ENCODE measurements at places on chromosomes 6 and 20.
A peak's percentile ranks its signal among the peaks of the same experiment; 100 is the strongest.

- no peak for DNase-seq
Measured at GRCh38 chr20:59102841-59103299, 60.3 kb upstream of the PRELID3B start.

- DNase-seq = no peak
Measured at GRCh38 chr6:6640926-6641325, 52.4 kb downstream of the LY86 start.

DNA sequence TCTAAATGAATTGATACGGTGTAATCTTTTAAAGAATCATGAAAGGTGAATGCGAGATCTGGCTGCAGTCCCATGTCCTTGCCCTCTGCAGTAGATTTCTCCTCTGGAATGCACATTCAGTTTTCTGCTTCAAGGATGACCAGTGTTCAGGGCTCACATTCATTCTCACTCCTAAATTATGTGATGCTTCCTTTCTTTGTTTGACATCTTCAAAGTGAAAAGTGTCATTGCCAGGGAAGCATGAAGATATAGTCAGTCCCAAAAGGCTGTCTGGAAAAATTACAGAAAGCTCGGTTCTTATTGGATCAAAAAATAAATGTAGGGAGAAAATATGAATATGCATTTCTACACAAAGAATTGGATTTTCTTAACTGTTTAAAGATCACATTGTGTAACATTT lies 395.6 kb downstream of the NKAIN2 start:
- no peak for DNase-seq

- peak; percentile 88 for DNase-seq
Measured at GRCh38 chr20:9068841-9069663, at the start of gene PLCB4. Gene PLCB4 (plus strand): TSS chr20:9069087. CDS start chr20:9307815, 238,728 bp downstream.

DNA sequence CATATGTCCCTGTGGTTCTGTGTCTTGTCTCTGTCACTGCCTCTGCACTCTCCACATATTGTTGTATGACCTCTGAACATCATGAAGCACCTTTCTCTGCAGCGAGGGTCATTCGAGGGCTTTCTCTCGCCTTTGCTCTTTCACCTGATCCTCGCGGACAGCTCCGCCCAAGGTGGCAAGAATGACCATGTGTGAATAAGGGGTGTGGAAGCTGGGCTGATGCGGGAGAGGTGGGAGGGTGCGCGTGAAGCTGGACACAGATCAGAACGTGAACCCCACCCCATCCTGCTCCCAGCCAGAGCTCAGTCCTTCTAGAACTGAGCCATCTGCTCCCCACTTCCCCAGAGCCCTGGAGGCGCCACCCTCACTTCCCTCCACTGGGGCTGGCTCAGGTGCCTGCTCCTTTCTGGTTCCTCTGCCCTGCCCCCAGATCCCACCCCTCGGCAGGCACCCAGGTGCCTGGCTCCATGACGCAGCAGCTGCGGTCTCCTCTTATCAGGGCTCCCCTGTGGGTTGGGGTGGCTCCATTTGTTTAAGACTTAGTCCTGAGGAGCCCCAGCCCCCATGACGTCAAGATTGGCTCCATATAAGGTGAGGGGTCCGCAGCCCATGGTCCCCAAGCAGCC lies at the start of gene MUCL3:
TSS of gene MUCL3 (plus strand) at position 613 of the 626 bp plus-strand sequence. CDS start 27 bp downstream, outside the sequence.
- DNase-seq = peak; percentile 26

DNA sequence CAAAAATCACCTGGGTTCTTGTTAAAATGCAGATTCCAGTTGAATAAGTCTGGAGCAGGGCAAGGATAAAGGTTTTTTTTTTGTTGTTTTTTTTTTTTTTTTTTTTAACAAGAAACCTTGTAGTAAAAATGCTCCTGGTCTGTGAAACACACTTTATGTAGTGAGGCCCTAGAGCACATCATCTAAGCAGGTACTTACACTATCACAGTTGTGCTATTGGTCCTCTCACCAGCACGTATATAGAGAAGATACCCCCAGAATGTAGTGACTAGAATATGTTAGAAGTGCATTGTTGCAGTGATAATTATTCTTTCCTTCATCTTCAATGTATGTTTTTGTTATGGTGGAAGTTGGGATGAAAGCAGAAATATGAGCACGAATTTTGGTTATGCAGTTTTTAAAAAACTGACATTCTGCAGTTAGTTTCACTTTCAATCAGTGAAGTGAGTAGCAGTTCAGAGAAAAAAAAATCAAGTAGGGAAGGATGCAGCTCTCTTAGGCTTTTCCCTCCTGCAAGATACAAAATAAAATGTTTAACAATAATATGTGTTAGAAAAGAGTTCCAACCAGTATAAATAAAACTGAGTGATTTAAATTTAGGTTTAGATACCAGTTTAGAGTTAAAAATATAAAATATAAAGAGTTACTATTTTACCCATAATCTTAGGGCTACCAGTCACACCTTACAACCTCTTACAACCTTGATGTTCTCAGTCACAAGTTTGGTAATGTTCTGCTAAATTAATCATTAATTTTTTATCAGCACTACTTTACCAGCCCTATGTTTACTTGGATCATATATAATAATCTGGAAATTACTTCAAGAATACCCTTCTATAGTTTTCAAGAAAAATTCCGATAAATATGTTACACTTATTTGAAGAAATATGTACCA lies 9.2 kb upstream of the DEFB113 start:
- DNase-seq = no peak

- DNase-seq = no peak
Measured at GRCh38 chr6:18600255-18600654, 213.1 kb downstream of the RNF144B start.

DNA sequence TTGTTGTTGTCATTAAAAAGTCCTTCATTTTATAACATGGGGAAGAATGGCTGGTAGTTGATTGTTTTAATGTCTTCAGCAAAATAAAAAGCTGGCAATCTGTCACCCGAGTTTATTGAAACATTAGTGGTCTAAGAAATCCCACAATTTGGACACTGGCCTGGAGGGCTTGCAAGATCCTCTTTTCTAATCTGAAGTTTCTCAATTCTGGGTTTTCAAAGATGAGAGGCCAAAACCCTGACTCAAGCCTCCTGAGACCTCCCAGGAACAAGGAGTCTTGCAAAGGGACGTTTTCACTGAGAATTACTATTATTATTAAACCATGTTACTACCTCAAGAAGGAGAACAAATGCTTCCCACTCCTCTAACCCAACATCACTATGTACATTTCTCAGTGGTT lies 19.5 kb downstream of the MAP1LC3A start:
- no peak for DNase-seq

- no peak for DNase-seq
Measured at GRCh38 chr20:19644085-19644484, 114.0 kb upstream of the RIN2 start.

DNA sequence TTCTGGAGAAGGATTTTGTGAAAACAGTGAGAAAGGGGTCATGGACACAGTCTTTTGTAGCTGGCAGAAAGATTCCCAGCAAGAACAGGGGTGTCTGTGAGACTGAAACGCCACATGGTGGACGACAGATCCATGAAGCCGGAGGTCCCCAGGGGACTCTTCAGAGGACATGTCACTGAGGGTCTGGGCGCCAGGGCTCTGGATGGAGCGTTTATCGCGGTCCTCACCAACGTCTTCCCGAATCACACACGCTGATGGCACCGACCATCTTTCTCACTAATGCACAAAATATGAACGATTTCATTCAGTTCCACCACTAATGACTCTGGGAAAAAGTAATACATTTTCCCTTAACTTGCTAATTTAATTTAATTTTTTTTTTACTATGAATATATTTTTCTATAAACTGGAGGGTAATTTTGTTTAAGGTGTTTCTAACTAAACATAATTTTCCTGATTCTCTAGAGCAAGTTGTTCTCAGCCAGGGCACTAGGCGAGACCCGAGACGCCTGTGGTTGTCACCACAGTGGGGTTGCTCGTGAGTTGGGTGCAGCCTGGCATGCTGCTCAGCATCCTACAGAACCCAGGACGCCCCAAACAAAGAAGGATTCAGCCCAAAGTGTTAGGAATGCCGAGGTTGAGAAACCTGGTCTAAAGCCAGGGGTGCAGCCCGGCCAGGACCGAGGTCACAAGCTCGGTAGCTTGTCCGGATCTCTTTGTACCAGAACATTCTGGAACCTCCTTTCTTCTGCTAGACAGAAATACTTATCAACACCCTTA lies 306.2 kb downstream of the TAF4 start:
- no peak for DNase-seq

GRCh38 chr20:56155625-56156024 lies 92.9 kb upstream of the MC3R start:
- no peak for DNase-seq

GRCh38 chr6:30599625-30600324 lies 17.3 kb downstream of the PPP1R10 start:
- DNase-seq = no peak

DNA sequence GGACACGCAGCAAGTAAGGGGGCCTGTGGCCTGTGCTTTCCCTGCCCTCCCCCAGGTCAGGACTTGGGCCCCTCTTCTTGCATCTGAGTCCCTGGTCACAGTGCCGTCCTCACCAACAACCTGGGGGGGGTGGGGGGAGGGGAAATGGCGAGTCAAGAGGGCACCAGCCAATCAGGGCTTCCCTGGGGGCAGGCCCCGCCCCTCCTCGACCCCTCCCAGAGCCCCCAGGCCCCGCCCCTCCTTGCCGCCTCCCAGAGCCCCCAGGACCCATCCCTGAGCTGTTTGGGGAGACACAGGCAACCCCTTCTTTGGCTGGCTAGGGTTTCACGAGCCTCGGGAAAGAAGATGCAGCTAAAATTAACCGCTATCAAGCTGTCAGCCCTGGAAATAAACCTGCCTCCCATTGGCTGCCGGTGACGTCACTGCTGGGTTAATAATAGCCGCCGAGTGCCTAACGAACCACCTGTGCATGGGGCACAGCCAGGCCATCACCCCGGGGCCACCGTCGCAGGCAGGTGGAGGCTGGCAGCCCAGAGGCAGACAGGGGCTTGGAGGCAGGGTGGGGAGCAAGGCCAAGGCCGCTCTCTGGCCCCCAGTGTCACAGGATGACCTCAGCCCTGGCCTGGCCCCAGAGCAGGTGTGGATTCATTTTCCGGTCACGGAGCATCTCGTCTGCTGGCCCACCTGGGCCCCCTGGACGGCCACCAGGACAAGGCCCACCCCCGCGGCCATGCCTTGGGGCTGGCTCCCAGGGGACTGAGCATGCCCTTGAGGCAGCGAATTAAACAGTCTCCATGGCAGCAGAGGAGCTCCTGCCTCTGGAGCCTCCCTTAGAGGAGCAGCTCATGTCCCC lies 3.2 kb upstream of the EEF1A2 start:
- peak; percentile 98 for DNase-seq

DNA sequence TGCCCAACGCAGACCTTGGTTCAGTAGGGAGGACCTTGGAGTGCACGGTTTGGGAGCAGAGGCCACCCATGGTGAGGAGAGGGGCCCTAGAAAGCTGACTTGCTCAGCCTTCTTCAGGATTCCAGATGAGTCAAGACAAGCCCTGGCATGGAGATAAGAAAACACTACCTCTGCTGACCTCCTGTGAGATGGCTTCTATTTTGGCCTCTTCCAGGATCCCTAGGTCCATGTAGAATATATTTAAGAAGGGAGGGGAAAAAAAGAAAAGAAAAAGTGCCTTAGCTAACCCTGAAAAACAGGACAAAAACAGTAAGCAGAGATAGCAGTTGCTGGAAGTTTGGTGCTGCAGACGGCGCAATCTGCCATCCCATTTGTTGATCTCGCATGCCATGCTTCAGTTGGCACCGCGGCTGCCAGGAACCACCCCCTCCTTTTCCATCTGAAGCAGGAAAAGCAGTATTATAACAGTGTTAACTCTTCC lies 100.0 kb downstream of the ARMC2 start:
- peak; percentile 66 for DNase-seq

DNA sequence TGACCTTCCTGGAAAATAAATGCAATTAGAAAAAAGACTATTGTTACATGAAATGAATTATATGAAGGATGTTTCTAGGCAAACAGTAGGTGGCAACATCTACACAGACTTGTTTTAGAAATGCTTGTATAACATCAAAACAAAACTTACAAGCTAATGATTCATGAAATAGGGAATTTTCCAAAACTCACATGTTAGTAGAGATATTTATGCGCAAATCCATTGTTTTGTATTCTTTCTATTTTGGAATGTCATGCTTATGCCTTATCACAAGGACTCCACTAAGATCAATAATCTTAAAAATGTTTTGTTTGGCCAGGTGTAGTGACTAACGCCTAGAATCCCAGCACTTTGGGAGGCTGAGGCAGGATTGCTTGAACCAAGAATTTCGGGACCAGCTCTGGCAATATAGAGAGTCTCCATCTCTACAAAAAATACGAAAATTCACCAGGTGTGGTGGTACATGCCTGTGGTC lies 32.3 kb upstream of the LGSN start:
- no peak for DNase-seq

DNA sequence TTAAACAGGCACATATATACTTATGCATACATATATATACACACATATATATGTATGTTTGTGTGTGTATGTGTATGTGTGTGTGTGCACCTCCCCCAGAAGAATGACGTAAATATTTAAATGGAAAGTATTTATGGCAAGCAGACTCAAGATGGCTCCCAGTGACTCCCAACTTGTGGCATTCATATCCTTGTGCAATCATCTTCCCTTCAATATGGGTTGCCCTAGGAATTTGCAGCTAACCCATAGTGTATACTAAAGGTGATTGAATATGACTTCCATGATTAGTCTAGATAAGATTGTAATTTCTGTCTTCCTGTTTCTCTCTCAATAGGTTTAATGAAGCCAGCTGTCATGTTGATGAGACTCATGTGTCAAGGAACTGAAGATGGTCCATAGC lies 127.6 kb downstream of the TRDN start:
- DNase-seq = no peak

DNA sequence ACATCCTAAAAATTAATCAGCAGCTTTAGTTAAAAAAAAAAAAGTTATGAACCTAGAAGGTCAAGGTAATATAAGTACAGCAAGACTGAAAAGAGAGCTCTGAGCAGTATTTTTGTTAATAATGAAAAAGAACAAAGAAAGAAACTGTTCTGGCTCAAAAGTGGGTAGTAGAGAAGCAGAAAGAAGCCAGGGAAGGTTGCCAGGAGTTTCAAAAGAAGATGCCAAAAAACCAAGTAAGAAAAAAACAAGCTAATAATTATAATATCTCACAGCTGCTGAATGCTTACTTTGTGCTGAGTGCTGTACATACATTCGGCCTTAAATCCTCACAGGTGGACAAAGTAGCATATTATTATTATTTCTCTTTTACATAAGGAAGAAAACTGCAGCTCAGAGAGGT lies 31.9 kb downstream of the NRSN1 start:
- no peak for DNase-seq

DNA sequence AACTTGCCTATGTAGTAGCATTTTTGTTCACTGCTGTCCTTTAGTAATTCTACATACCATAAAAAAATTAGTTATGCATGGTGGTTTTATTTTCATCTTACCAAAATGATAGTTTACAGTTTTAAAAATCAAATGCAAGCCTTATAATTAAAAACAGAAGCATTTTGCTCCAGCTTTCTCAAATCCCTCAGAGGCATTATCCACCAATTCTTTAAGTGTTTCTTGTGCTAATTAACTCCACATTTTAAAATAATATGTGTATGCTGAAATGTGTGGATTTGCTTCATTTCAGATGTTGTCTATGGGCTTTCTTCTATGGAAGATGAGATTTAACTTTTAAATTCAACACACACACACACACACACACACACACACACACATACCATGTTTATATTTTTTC lies 49.3 kb downstream of the PCSK2 start:
- DNase-seq = no peak

GRCh38 chr6:170145272-170145592 lies 145.6 kb downstream of the DLL1 start:
- DNase-seq = no peak

All from NCI-H2171 (cell line).